ENCODE measurements at places on chromosomes 4 and X.

- no peak for DNase-seq
Measured at GRCh38 chrX:75483933-75484332, 38.9 kb downstream of the ZDHHC15 start.

GRCh38 chrX:47222751-47223350, 4.4 kb downstream of the CDK16 start:
- DNase-seq, result no peak

DNA sequence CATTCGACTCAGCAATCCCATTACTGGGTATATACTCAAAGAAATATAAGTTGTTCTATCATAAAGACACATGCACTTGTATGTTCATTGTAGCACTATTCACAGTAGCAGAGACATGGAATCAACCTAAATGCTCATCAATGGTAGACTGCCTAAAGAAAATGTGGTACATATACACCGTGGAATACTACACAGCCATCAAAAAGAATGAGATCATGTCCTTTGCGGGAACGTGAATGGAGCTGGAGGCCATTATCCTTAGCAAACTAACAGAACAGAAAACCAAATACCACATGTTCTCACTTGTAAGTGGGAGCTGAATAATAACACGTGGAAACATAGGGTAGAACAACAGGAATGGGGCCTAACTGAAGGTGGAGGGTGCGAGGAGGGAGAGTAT, 44.9 kb downstream of the TMEM131L start:
- no peak for DNase-seq

DNA sequence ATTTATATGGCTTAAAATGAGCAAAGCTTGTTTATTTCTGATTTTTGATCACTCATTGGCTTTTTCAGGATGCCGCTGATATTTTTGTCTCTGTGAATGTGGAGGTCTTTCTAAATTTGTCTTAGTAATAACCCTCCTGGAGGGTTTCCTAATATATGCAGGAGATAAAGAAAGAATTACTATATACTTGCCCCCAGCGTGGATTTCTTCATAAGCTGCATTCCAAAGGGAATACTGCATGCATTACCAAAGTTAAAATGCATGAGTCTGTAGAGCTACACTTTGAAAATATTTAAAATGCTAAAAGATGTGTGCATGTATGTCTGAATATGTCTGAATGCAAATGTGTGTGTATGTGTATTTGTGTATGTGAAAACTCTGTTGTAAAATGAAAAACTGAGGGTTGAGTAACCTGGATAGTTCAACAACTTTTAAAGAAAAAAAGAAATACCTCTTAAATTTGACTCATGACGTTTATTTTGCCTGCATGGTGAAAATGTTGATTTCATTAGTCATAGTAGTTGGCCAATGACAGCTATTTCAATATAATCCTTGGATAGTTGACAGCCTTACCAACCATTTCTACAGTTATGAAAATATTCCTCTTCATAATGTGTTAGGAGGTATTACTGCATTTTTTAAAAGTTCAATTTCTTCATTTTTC, 113.2 kb upstream of the ZNF827 start:
- DNase-seq, result no peak

DNA sequence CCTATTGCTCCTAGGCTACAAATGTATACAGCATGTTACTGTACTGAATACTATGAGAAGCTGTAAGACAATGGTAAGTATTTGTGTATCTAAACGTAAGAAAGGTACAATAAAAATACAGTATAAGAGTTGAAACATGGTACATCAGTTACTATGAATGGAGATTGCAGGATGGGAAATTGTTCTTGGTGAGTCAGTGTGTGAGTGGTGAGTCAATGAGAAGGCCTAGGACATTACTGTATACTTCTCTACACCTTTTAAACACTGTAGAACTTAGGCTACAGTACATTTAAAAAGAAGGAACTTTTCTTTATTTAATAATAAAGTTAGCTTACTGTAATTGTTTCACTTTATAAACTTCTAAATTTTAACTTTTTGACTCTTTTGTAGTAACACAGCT, 2603.2 kb downstream of the PCDH7 start:
- DNase-seq, result no peak

- no peak for DNase-seq
Measured at GRCh38 chrX:119235051-119235511, 1.0 kb upstream of the PGRMC1 start.

Data from activated T-helper 1 cell treated with Interleukin-2 at 50 U/mL for 16 hours (primary cell).